ENCODE measurements at places on chromosomes 6 and 20. TPM values are rescaled to one million over a fixed set of nuclear protein-coding genes. Genes with fewer than 3 reads are reported as not detected.

DNA sequence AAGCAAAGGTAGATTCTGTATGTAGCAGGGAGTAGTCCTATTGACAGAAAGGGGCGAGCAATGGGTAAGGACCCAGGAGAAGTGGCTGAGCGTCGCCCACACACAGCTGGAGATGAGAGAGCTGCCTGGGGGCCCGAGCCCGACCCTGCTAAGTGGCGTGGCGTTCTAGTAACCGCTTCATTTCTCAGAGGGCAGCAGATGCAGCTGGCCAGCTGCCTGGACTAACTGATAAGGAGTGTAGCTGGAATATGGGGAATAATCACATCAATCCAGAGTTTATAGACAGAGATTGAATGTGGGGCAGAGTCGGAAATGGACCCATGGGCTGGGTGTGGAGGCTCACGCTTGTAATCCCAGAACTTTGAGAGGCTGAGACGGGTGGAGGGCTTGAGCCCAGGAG, 64.4 kb downstream of the EZR start:
- H3K36me3 ChIP-seq = peaks cover 14% of the 10 kb centered on the region
- H3K27me3 ChIP-seq = no peaks in the 10 kb centered on the region
- DNase-seq = no peak

- no peak overlapping the region for H3K27ac ChIP-seq
- no peaks in the 10 kb centered on the region for H3K27me3 ChIP-seq
- DNase-seq = no peak
- no peaks in the 10 kb centered on the region for H3K36me3 ChIP-seq
Measured at GRCh38 chr20:43446361-43446879, 11.3 kb upstream of the SRSF6 start.

DNA sequence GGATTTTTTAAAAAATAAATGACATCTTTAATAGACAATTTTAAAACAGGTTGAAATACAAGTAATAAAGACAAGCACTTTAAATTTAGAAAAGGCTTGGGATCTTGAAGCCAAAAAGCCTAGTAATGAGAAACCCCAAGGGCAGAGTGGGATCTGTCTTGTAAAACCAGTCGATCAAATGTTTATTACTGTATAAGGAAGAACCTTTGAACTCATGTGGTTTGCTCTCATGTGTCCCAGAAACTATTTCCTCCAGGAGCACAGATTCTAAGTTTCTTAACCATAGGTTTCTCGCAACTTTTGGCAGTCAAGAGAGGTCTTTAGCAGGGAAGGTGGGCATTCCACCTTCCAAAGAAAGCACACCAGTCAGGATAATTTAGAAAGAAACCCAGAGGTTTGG, 541.7 kb upstream of the BTBD3 start:
- H3K27ac ChIP-seq = no peak overlapping the region
- H3K27me3 ChIP-seq = no peaks in the 10 kb centered on the region
- no peak overlapping the region for H3K4me3 ChIP-seq
- H3K4me1 ChIP-seq = no peaks in the 10 kb centered on the region
- DNase-seq = no peak
- no peaks in the 10 kb centered on the region for H3K36me3 ChIP-seq

Gene STX11
- total RNA-seq = 6.2 TPM

Gene GRM1
- total RNA-seq = not detected

Gene GPX5
- not detected for total RNA-seq

Gene MEP1A
- total RNA-seq = not detected

Gene DLL1
- total RNA-seq = 1.7 TPM
